ENCODE measurements at places on chromosomes 1 and 21. TPM values are rescaled to one million over a fixed set of nuclear protein-coding genes. Genes with fewer than 3 reads are reported as not detected.

DNA sequence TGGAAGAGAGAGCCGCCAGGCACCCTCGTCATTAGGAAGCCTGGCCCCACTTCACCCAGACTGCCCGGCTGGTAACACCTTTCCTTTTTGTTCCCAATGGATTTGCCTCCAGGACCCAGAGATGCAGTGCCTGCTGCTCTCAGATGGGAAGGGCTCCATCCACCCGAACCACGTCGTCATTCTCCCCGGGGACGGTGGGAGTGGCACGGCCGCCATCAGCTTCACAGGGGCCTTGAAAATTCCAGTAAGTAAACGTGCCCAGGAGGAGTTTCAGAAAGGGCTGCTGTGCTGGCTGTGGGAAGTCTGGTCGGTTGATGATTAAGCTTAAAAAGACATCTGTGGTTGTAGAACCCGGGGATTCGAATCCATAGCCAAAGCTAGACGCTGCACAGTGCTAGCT, 45.2 kb downstream of the SLC37A1 start:
- no peak for DNase-seq

- DNase-seq = no peak
These were observed 13.0 kb upstream of the ARHGEF16 start for GRCh38 chr1:3441410-3441847.

DNA sequence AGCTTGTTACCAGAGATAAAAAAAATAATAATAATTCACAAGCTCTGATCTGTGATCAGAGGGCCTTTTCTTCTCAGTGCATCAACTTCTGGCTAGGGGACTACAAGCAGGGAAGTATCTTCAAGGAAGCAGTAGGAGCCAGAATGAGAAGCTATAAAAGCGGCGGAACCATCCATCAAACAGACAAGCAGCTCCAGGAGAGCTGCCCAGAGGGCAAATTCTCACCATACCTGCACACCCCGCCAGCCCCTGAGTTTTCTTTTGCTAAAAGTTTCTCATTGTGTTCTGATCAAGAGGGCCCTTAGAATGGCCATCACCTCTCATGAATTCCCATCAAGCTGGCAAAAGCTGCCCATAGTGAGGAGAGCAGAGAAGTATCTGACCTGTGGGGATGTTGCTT, 99.4 kb downstream of the SMYD2 start:
- no peak for DNase-seq

GRCh38 chr1:94819945-94820746, at the start of gene SLC44A3:
TSS of gene SLC44A3 (plus strand) at chr1:94820357. CDS start at chr1:94820452, 95 bp downstream.
- peak; percentile 41 for DNase-seq

DNA sequence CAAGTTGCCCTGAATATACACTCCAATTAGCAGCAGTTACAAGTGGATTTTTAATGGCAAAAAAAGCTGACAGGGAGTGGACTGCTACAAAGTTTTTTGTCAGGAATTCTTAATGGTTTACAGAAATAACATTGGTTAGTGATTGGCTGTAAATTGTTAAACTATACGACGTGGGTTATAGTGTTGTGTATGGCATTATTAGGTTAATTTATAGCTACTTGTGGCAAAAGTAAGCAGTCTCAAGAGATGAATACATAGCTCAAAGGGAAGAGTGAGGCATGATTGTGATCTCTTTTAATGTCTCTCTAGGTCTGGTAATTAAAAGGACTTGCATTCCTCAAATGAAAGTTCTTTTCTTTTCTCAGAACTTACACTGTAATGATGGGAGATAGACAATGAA, 75.8 kb upstream of the CD1D start:
- DNase-seq = no peak

DNA sequence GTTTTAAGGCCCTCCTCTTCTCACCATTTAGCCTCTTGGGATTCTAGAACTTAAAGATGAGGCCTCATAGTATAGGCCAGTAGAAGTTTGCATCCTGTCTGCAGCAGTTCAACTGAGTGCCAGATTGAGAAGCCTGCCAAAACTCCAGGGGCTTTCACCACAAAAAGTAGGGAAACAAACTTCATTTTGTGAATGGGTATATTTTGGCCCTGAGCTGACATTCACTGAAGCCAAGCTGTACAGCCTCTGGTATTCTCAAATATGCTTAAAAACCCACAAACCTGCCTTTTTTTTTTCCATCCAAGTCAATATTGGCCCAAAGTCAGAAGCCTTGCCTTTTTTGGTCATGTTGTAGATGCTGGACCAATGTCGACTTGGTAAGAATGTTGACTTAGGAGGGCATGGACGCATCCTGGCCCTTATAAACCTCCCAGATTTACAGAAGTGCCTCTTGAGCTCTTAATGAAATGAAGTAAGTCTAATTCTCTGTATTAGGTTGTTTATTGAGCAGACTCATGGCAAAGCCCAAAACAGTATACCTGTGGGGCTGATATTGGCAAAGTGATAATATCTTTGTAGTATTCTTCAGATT, 337.5 kb downstream of the CHRM3 start:
- no peak for DNase-seq

- no peak for DNase-seq
These were observed 30.9 kb downstream of the SKI start for GRCh38 chr1:2258996-2259395.

- DNase-seq = no peak
These were observed 308.6 kb downstream of the TPR start for GRCh38 chr1:186066411-186066810.

DNA sequence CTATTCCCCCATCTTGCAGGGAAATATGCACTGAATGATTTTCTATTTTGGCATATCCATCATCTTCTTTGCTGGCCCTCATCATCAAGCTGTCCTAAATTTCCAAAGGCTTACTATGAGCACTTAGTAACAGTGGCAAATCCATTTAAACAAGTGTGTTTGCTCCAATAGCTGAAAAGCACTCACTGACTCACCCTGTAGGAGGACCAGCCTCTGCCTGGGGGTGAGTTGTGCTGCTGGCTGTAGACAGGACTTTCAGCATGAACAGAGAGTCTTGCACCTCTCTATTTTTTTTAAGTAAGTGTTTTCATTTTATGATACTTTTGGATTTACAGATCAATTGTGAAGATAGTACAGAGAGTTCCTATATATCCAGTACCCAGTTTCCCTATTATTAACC, 97.3 kb downstream of the SLC35F3 start:
- DNase-seq = peak; percentile 76

DNA sequence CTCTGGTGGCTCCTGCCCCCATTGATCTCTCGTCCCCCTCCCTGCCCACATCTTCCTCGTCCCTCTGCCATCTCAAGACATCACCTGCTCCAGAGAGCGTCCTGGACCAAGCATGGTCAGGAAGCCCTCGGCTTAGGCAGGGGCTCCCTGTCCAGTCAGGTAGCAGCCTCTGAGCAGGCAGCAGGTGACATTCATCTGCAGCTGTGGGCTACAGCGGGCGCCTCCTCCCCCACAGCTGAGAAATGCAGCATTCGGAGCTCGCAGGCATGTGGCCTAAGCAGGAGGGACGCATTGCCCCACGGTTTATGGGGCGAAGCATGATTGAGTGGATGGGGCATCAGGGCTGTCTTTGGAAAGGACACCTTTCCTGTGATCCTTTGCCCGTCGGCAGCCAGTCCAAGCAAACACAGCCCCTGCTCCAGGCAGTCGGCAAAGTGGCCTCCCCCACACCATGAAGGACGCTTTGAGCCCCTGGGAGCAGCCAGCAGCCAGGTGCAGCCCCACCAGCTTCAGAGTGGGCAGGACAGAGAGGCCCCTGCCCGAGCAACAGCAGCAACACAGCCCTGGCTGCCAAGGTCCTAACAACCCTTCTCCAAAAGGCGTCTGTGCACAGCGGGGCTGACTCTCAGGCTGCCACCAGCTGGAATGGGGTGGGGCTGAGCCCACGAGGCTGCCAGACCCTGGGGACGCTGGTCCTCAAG, 234.1 kb upstream of the VAMP3 start:
- DNase-seq = no peak

- no peak for DNase-seq
These were observed 114.2 kb downstream of the SLC16A1 start for GRCh38 chr1:112841825-112842224.

GRCh38 chr1:53971718-53972117, 25.6 kb downstream of the LRRC42 start:
- DNase-seq = no peak

- no peak for DNase-seq
These were observed 48.0 kb downstream of the DIPK1A start for GRCh38 chr1:92913093-92913819.

DNA sequence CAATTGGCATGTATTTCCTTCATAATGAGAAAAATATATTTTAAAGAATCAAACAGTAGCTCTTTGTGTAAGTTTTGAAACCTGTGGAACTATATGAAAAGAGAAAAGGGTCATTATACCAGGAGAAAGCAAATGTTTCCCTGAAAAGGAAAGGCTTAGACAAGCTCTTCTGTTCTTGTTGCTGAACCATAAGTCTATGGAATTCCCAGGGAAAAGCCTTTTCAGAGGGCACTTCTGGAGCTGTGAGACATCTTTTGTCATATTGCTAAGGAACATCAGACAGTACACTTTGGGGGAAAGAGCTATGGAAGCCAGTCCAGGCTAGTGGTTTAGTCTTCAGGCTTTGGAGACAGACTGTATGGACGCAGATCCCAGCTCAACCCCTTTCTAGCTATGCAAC, 12.1 kb upstream of the SHCBP1L start:
- DNase-seq = no peak

GRCh38 chr1:239112101-239112935, 274.1 kb upstream of the CHRM3 start:
- DNase-seq = no peak

GRCh38 chr1:94863297-94863911, 43.2 kb downstream of the SLC44A3 start:
- peak; percentile 57 for DNase-seq

DNA sequence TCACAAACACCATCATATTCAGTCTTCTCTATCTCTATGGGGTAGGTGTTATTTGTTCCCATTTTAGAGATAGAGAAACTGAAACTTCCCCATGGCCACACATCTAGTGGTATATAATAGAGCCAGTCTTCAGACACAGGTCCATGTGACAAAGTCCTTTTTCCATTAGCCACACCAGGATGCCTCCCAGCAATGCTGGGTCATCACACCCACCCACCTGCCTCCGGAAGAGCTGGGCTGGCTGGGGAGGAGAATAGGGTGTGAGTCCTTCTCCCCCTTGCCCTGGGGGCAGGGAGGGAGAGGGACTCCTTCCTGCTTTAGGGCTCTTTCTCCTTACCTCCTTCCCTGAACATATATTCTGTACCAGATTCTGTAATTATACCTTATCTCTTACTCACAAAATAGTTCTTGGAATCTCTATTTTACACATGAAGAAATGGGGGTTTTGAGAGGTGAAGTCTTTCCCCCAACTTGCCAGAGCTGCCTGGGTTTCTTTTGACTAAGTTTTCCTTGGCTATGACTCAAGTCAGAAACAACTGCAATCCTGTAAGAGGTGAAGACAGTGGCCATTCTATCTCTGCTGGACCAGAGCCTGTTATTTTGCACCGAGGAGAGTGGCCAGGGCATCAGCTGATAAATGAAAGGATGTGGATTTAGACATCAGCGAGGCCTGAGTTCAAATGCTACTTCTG, 30.0 kb downstream of the SOX13 start:
- DNase-seq = peak; percentile 63

DNA sequence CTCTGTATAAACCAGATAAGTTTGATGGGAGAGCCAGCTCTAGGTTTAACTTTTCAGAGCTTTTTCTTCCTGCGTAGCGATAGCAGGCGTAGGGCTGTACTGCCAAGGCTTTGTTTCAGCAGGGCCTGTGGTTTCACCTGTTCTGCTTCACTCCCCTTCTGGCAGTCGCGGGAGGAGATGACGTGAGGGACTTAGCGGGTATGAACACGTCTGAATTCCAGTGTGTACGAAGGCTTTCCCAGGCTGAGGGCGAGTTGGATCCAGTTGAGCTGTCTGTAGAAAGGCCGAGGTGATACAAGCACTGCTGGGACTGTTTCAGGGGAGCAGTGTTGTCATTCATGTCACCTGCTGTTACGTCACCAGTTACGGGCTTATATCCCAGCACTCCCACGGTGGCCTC, 21.2 kb downstream of the PEX14 start:
- peak; percentile 100 for DNase-seq

DNA sequence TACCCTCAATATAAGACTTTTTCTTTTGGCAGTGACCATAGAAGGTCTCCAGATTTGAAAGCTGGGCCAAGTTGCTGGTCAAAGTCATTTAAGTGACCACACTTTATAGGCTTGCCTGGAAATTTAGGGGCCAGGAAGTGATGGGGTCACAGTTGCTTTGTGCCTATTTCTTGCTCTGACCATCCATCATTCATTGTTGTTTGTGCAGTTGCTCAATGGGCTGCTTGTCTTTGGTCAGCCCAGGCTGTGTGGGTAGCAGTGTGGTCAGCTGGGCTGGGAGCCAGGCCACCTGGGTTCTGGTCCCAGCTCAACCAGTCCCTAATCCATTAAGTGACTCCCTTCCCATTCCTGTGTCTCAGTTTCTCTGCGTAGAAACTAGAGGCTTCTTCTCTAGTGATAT, 2.1 kb upstream of the OTUD7B start:
- DNase-seq = no peak

DNA sequence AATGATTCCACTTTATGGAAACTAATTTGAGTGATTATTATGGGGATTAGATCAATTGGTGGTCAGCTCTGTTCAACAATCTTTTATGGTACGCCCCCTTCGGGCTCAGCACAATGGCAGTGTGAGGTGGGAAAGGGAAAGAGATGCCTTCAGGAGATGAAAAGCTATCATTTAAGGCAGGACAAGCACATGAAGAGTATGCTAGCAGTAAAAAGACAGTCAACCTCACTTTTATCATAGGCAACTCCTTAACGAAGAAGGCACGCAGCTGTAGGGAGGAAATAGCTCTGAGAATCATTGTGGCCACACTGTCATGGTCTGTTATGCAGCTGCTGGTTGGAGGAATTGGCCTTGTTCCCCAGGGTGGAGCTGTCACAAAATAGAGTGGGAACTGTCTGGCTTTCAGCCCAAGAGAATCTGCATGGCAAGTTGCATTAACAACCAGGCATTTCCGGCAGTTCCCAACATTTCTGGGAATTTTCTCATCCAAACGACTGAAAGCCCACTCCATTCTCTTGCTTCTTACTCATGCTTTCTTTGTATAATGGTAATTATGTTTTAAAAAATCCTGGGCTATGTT, 54.4 kb upstream of the BCL10 start:
- DNase-seq = no peak

Gene PAPPA2
- 13.0 TPM for total RNA-seq

Gene TEX35
- not detected for total RNA-seq

Gene CDC7
- total RNA-seq = 4.1 TPM

Gene SERTAD4
- total RNA-seq = 0.67 TPM

Gene CCDC190
- total RNA-seq = 0.33 TPM

Gene PTPN7
- not detected for total RNA-seq

Gene TTC22
- total RNA-seq = 4.8 TPM

Gene DNM3
- total RNA-seq = 6.4 TPM

Gene LELP1
- not detected for total RNA-seq

Gene CLDN8
- total RNA-seq = not detected

Gene FBLIM1
- total RNA-seq = 351 TPM

Gene BSDC1
- total RNA-seq = 56.5 TPM

Gene ATXN7L2
- 0.83 TPM for total RNA-seq

Gene TMPRSS3
- total RNA-seq = not detected

Measured in mammary epithelial cell (primary cell).